ENCODE measurements at places on chromosomes 6 and 20. TPM values are rescaled to one million over a fixed set of nuclear protein-coding genes. Genes with fewer than 3 reads are reported as not detected.

Gene PTCRA
- not detected for total RNA-seq

DNA sequence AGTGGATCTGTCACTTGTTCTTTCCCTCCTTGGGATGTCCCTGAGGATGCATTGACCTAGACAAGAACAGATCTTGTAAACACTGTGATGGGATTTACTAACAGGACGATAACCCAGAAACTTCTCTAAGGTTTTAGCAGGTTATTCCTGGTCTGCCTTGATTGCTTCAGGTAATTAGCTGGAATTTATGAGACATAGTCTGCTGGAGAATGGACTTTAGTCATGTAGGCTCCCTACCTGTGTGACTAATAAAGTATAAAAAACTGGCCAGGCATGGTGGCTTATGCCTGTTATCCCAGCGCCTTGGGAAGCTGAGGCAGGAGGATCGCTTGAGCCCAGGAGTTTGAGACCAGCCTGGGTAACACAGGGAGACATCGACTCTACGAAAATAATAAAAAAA, 96.1 kb downstream of the PAK5 start:
- H3K4me1 ChIP-seq: no peaks in the 10 kb centered on the region
- H3K27ac ChIP-seq: no peak overlapping the region
- H3K4me3 ChIP-seq: no peak overlapping the region
- no peaks in the 10 kb centered on the region for H3K36me3 ChIP-seq

DNA sequence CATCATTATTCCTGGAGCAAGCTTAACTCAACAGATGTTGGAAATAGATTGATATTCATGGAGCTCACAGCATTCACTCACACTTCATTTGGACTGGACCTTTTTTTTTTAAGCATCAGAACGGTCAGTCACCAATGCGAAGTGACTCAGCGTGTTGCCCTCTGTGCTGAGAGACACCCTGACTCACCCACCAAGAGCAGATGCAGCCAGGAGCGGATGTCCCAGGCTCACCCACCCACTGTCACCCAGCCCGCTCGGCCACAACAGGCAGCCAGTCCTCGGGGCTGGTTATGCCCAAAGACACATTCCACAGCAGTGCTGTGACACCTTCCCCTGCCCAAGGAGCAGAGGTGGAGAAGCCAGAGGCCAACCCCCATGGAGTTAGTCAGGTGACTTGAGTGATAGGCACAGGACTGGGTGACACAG, 15.7 kb downstream of the RNASET2 start:
- no peaks in the 10 kb centered on the region for H3K36me3 ChIP-seq
- no peaks in the 10 kb centered on the region for H3K4me1 ChIP-seq
- no peak overlapping the region for H3K27ac ChIP-seq

Gene STMND1
- not detected for total RNA-seq

DNA sequence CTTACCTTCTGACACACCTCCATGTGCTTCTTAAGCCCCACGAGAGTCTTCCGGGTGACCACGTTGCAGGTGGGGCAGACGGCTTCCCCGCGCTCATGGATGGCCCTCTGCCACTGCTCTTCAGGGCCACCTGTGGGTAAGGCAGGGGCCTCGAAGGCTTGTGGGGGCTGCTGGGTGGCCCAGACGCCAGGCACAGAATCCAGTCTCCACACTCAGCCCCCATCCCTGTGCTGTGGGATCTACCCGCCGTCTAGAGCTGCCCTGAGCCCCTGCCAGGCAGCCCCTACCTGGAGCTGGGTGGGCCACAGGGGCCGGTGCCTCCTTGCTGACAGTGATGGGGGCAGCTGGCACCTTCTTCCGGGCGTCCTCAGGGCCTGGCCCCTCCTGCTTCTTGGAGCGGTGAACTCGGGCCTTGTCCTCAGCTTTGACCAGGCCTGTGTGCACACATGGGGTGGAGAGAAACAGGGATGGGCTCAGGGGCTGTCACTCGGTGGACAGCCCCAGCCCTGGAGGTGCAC, 5.9 kb downstream of the ZNF512B start:
- no peak overlapping the region for H3K27ac ChIP-seq
- no peak for DNase-seq
- H3K4me3 ChIP-seq: no peak overlapping the region
- no peaks in the 10 kb centered on the region for H3K36me3 ChIP-seq
- H3K4me1 ChIP-seq: peaks cover 7% of the 10 kb centered on the region
- no peaks in the 10 kb centered on the region for H3K27me3 ChIP-seq

GRCh38 chr20:42690842-42691437, 498.8 kb downstream of the PTPRT start:
- DNase-seq: no peak
- no peaks in the 10 kb centered on the region for H3K36me3 ChIP-seq
- no peaks in the 10 kb centered on the region for H3K4me1 ChIP-seq
- peaks cover 2% of the 10 kb centered on the region for H3K27me3 ChIP-seq
- H3K4me3 ChIP-seq: no peak overlapping the region

Gene SLC35D3
- total RNA-seq: not detected

GRCh38 chr6:17390276-17390675, 3.1 kb upstream of the CAP2 start:
- H3K27ac ChIP-seq: no peak overlapping the region
- DNase-seq: no peak
- H3K36me3 ChIP-seq: no peaks in the 10 kb centered on the region
- peaks cover 7% of the 10 kb centered on the region for H3K4me1 ChIP-seq
- no peak overlapping the region for H3K4me3 ChIP-seq

GRCh38 chr6:166655251-166655650, 28.2 kb upstream of the RPS6KA2 start:
- H3K36me3 ChIP-seq: no peaks in the 10 kb centered on the region
- no peak overlapping the region for H3K27ac ChIP-seq
- H3K4me3 ChIP-seq: no peak overlapping the region
- peaks cover 14% of the 10 kb centered on the region for H3K27me3 ChIP-seq
- H3K4me1 ChIP-seq: no peaks in the 10 kb centered on the region

GRCh38 chr20:17023806-17024205, 203.0 kb upstream of the PCSK2 start:
- H3K27me3 ChIP-seq: no peaks in the 10 kb centered on the region
- no peaks in the 10 kb centered on the region for H3K36me3 ChIP-seq
- no peaks in the 10 kb centered on the region for H3K4me1 ChIP-seq
- H3K4me3 ChIP-seq: no peak overlapping the region
- no peak overlapping the region for H3K27ac ChIP-seq

- H3K27ac ChIP-seq: no peak overlapping the region
- H3K4me1 ChIP-seq: no peaks in the 10 kb centered on the region
- no peaks in the 10 kb centered on the region for H3K36me3 ChIP-seq
- no peak for DNase-seq
These were observed 19.4 kb downstream of the TPX2 start for GRCh38 chr20:31758521-31758920.

GRCh38 chr6:34145161-34146020, 496 bp downstream of the GRM4 start:
- no peaks in the 10 kb centered on the region for H3K36me3 ChIP-seq
- H3K4me3 ChIP-seq: peak overlapping the region; percentile 52
- DNase-seq: no peak
- H3K27ac ChIP-seq: no peak overlapping the region

GRCh38 chr6:83872386-83873118, 13.1 kb downstream of the CYB5R4 start:
- peaks cover 28% of the 10 kb centered on the region for H3K4me1 ChIP-seq
- no peak overlapping the region for H3K4me3 ChIP-seq
- H3K27me3 ChIP-seq: no peaks in the 10 kb centered on the region
- no peak for DNase-seq

DNA sequence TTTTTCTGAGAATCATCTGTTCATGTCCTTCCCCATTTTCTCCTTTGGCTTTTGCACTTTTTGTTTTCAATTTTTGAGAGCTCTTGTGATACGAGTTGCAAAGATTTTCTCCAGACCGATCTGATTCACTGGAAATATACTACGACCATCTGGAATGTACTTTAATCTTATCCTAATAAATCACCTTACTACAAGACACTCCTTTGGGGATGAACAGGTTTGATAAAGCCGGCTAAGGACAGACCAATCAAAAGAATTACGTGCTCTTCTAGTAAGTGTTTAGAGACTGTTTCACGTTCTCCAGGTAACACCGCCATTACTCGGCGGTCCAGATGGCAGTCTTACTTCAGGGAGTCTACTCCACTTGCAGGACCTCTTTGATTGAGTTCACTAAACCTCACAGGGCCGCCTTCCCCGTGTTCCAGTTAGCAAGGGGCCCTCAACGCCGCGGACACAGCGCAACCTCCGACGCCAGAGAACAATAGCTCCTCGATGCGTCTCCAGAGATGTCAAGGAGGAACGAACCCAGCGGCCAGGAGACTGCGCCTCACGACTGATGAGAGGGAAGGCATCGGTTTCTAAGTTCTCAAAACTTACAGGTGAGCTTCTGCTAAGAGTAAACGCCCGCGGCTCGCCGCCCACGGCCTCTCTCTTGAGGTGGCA, 920 bp upstream of the WTAP start:
- H3K4me1 ChIP-seq: peaks cover 50% of the 10 kb centered on the region
- peak overlapping the region; percentile 64 for H3K4me3 ChIP-seq
- H3K27ac ChIP-seq: peak overlapping the region; percentile 99
- H3K27me3 ChIP-seq: no peaks in the 10 kb centered on the region

Gene DEFB132
- not detected for total RNA-seq

Gene USP49
- total RNA-seq: 1.6 TPM

DNA sequence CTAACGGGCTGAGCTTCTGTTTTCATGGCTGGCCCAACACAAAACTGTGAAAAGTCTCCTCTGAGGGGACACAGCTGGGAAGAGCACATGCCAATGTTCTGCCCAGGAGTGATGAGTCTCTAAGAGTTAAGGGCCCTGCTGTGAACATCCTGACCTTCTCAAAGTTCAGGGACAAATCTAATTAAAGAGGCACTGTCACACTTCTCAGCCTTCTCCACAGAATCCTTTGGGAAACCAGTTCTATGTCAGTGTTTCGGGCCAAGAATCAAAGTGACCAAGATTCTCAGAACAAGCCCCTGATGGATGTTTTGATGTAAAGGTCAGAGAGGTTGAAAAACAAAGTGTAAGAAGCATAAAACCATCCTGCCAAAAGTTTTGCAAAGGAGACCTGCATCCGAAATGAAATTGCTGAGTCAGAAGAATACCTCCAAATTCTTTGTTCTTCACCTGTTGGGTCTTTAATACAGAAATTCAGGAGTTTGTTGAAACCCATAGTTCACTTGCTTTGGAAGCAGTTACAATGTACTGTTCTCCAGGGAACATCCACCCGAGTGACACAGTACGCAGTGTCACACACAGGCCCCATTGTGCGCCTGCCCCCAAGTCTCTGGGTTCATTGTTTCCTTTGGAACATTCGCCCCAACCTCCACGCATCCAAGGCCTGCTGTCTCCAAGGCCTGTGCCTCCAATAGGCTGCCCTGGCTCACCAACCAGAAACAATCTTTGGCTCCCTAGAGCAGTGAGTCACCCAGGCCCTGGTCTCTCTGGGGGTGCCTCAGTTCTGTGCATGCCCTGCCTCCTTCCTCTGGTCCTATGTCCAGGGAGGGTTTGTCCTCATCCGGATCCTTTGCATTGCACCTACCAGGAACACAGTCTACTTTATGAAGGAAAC, 65.5 kb upstream of the QKI start:
- H3K27me3 ChIP-seq: no peaks in the 10 kb centered on the region
- H3K4me1 ChIP-seq: peaks cover 20% of the 10 kb centered on the region
- no peak for DNase-seq
- H3K27ac ChIP-seq: no peak overlapping the region
- no peaks in the 10 kb centered on the region for H3K36me3 ChIP-seq

DNA sequence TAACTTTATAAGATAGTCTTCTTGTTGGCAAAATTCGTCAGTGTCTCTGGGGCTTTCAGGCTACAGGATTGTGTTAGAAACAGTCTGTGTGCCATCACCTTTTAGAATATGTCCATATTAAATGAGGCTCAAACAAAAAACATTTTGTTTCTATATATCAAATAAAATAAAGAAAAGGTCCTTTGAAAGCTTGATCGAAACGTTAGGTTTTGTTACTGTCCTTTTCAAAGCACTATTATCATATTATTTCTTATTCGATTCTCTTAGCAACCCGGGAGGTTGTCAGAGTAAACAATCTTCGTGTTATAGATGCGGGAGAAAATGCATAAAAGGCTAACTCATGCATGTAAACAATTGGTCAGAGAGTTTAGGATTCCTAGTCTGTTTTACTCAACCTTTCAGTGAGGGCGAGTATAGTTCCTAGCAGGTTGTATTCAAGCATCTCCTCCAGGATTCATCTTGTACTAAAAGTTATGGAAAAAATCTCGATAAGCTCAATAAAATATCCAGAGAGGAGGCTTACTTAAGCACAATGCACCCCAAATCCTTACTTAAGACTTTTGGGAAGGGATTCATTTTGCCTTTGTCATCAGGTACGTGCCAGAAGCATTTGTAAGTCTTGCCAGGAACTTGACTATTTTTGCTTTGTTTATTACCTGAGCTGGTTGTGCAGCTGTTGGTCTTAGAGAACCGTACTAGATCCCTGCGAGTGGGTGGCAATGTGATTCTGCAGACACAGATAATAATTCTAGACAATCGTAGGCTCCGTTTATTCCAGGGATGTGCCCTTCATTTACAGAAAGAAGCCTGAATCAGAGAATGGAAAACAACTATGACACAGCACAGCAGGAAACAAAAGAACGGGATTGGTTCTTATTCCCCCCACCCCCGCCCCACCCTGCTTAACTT, 159.6 kb upstream of the ZNF217 start:
- H3K27ac ChIP-seq: no peak overlapping the region
- DNase-seq: no peak
- no peaks in the 10 kb centered on the region for H3K36me3 ChIP-seq
- no peaks in the 10 kb centered on the region for H3K27me3 ChIP-seq
- H3K4me3 ChIP-seq: no peak overlapping the region

- no peak overlapping the region for H3K4me3 ChIP-seq
- no peak overlapping the region for H3K27ac ChIP-seq
- no peaks in the 10 kb centered on the region for H3K4me1 ChIP-seq
- no peaks in the 10 kb centered on the region for H3K36me3 ChIP-seq
These were observed 71.6 kb downstream of the GPX5 start for GRCh38 chr6:28597217-28597835.

Gene TMEM181
- 8.4 TPM for total RNA-seq

GRCh38 chr6:143732536-143732935, 54.8 kb downstream of the PHACTR2 start:
- H3K4me1 ChIP-seq: no peaks in the 10 kb centered on the region
- no peak overlapping the region for H3K4me3 ChIP-seq
- no peaks in the 10 kb centered on the region for H3K36me3 ChIP-seq
- H3K27me3 ChIP-seq: no peaks in the 10 kb centered on the region

DNA sequence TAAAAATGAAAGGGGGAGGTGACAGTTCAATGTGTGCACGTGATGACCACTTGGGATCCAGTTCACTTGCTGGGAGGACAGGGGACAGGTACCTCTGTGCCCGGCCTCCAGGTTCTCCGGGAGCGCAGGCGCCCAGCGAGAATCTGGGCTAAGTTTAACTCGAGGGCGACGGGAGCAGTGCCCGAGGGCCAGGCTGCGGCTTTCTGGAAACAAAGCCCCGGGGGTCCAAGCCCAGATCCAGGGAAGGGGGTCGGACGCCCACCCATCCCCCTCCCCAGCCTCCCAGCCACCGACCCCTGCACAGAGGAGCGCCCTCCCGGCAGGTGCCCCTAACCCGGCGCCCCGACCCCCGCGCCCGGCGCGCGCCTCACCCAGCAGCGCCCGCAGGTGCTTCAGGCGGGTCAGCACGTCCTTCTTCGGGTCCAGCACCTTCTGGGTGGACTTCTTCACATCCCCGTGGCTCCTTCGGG, 405 bp downstream of the RALGAPA2 start:
- H3K36me3 ChIP-seq: no peaks in the 10 kb centered on the region
- no peak for DNase-seq
- H3K4me1 ChIP-seq: peaks cover 36% of the 10 kb centered on the region
- peak overlapping the region; percentile 88 for H3K4me3 ChIP-seq
- peak overlapping the region; percentile 94 for H3K27ac ChIP-seq
- no peaks in the 10 kb centered on the region for H3K27me3 ChIP-seq

- H3K36me3 ChIP-seq: no peaks in the 10 kb centered on the region
- no peak for DNase-seq
- H3K27me3 ChIP-seq: peaks cover 3% of the 10 kb centered on the region
- H3K4me1 ChIP-seq: no peaks in the 10 kb centered on the region
- H3K4me3 ChIP-seq: no peak overlapping the region
These were observed 67.2 kb upstream of the TNFRSF21 start for GRCh38 chr6:47376930-47377329.

Measured in heart right ventricle (tissue), 16 donors.